ENCODE measurements at places on chromosomes 7 and 10.

- DNase-seq: no peak
Observed at GRCh38 chr7:112160130-112160770, 45.9 kb downstream of the DOCK4 start.

- no peak for DNase-seq
Observed at GRCh38 chr10:50387732-50388073, 136.4 kb upstream of the ASAH2 start.

DNA sequence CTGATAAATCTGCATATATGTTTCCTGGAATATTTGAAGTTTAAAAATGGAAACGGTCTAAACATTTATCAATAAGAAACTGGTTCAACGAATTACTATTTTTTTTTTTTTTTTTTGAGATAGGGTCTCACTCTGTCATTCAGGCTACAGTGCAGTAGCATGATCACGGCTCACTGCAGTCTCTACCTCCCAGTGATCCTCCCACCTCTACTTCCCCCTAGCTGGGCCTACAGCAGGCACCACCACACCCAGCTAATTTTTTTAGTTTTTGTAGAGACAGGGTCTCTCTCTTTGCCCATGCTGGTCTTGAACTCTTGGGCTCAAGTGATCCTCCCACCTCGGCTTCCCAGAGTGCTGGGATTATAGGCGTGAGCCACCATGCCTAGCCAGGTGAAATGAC is 68.3 kb downstream of the UBE2H start:
- DNase-seq: no peak

DNA sequence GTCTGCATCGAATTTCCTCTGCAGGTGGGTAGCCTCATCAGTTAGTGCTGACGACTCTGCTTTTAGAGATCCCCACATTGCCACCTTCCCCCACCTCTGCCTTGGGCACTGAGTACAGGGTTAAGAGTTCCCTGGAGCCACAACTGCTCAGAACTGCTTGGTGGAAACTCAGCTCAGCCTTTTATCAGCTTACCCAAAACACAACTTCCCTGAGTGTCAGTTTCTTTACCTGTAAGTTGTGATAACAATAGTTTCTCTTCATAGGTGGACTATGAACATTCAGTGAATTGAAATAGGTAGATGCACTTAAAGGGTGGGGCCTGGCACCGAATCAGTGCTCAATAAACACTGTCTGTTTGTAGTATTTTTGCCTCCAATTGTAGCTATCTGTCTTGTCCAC is 11.3 kb downstream of the ASB13 start:
- no peak for DNase-seq

GRCh38 chr10:78718032-78718572 is 350.7 kb upstream of the ZMIZ1 start:
- no peak for DNase-seq

GRCh38 chr10:31694929-31695837 is 233.4 kb downstream of the ARHGAP12 start:
- DNase-seq: no peak

- no peak for DNase-seq
Observed at GRCh38 chr10:85791818-85792532, 574.6 kb downstream of the GRID1 start.

DNA sequence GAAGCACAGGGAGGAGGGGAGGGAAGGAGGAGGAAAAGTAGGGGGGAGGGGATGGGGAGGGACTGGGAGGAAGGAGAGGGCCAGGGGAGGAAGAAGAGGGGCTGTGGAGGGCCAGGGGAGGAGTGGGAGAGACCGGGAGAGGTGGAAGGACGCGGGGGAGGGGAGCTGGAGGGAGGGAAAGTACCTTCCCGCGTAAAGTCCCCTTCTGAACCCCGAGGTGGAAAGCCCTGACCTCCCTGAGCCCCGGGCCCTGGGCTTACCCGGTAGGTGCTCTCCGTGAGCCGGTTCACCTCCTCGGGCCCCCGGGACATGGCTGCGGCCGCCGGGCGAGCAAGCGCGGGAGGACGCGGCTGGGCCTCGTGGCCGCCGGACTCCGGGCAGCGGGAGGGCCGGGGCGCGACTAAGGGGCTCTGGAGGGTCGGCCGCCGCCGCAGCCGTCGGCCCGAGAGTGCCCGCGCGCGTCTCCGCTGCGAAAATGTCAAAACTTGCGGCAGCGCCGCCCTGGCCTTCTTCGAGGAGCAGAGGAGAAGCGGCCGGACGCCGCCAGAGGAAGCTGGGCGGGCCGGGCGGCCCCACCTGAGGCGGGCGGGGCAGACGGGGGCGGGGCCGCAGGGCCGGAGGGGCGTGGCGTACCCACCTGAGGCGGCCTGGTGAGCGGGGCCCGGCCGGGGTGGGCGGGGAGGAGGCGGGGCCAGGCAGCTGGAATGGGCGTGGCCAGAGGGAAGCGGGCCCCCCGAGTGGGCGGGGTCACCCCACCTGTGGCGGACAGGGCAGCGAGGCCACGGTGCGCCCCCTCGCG is at the start of gene BAIAP2L1:
TSS of gene BAIAP2L1 (minus strand) at position 549 of the 799 bp plus-strand sequence. CDS start at position 311, 238 bp downstream.
- peak; percentile 47 for DNase-seq

DNA sequence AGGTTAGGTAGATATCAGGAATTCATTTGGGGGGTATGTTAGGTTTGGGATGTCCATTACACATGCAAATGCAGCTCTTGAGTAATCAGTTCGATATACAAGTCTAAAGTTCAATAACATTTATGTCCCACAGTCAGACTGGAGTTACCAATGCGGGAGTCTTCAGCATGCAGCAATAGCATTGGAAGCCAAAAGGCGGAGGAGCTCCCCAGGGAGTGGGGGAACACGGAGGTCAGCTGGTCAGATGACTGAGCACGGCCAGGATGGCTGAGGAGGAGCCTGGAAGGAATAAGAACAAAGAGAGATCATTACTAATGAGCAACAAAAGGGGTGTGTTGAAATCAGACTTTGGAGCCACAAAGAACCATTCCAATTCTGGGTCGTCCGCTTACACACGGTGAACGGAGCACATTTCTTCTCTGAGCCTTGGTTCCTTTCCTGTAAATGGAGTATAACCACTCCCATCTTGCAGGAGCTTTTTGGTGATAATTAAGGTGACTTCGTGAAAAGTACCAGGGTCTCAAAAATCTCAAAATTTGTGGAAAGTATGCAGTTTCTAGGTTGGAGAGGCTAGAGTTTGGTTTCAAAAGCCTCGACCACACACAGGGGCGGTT is 478 bp upstream of the ZNF22 start:
- DNase-seq: no peak

- DNase-seq: no peak
Observed at GRCh38 chr7:14839307-14839706, 63.2 kb downstream of the DGKB start.

GRCh38 chr10:83253011-83253671 is 886.2 kb upstream of the GHITM start:
- no peak for DNase-seq

- DNase-seq: no peak
Observed at GRCh38 chr10:91200314-91201212, 19.9 kb upstream of the PCGF5 start.

GRCh38 chr7:73354821-73355220 is 26.9 kb downstream of the FKBP6 start:
- DNase-seq: no peak

DNA sequence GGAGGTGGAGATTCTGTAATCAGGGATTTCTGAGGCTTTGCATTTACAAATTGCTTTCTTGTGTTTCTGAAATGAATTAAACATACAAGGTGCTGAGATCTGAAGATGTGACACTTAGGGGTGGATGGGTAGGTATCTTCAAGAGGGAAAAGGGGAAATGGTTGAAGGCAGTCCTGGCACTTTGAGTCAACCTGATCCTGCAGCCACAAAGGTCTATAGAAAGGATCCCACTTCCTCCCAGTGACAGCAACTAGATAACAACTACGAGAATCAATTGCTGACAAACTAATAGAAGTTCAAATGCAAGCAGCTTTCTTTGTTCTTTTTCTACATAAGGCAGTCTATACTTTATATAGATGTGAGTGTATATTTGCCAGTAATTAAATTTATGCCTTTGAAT is 553.3 kb downstream of the MDFIC start:
- no peak for DNase-seq

DNA sequence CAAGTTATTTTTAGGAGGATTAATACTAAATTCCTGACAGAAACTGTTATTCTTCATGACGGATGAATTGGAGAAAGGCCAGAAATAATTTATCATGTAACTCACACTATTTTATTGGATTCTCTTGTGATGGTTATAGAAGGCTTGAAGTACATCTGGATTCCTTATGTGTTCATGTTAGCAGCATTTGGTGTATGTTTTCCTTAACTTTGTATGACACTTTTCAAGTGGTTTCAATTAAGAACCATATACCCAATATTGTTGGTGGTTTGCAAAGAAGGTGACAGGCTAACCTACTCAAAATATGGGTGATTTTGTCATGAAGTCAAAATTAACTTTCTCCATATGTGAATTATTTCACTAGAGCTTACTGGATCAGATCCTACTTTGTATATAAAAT is 532.2 kb upstream of the CNTNAP2 start:
- DNase-seq: no peak

DNA sequence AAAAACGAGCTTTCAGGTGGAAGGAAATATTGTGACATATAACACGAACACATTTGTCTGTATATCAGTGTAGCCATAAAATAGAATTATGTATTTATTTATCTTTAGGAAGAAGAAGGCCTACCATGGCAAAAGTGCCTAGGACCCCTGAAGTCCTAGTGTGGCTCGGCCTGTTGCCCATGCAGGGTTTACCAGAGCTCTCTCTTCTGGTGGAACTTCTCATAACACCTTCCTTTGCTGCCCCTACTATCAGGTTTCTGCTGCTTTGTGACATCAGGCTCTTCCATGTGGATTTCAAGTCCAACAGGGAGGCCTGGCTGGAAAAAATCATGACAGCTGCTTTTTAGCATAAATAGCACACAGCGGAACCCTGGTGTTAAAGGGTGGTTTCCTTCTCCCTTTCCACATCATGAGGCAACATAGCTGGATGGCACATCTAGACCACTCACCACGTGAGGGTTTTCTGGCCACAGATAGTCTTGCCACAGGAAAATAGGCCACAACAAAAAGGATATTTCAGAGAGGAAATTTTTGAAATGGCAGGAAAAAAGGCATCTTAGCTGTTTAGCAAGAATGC is 44.8 kb upstream of the ADO start:
- DNase-seq: no peak

DNA sequence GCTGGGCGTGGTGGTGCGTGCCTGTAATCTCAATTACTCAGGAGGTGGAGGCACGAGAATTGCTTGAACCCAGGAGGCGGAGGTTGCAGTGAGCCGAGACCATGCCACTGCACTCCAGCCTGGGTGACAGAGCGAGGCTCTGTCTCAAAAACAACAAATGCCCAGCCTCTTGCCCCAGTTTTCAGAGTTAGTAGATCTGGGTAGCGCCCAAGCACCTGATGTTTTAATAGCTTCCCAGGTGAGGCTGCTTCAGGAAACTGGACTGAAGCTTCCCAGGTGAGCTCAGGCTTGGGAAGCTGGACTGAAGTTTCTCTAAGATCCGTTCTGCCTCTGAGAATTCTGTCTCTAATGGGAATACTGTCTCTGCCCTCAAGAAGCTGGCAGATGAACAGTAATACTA is 12.2 kb downstream of the RPS24 start:
- DNase-seq: no peak

DNA sequence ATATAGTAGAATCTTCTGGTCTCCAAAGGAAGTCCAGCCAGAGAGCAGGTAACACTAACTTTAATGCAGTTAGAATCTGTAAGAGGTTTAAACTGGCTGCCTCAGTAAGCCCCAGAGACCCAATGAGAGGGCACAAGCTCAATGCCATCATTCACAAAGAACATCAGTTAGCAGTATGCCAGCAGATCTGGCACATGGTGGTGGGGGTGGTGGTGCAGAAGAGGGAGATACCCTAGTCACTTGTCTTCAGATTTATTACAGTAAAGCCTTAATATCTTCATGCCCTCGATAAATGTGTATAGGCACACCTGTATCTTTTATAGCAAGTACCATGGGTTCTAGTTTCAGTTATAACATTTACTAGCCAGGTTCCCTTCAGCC is 86.2 kb downstream of the SORBS1 start:
- DNase-seq: no peak

- DNase-seq: no peak
Observed at GRCh38 chr7:77447616-77448015, 31.5 kb upstream of the GSAP start.

DNA sequence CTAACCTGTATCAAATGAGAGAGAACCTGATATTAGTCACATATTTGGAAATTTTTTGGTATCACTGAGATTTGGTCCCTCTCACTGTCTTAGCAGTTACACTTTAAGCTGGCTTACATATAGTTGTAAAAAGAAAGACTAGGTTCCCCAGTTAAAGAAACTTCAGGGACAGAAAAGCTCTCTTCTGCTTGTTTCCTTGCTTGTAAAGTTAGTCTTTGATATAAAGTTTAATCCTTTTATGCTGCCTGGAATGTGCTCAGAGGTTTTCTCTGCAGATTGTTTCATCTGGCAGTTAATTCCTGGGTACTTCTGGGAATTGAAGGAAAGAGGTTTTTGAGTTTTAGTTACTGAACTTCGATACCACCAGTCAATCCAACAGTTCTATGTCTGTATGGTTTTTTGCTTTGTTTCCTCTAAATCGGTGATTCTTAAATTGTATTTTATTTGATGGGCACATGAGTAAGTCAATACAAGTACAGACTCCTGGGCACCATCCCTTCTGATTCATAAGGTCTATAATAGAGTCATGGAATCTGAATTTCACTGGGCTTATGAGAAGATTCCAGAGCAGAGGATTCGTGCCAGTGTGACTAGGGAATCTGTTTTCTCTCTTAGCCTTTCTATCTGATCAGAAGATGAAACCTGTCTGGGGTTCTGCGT is 1080.9 kb upstream of the C7orf33 start:
- no peak for DNase-seq

DNA sequence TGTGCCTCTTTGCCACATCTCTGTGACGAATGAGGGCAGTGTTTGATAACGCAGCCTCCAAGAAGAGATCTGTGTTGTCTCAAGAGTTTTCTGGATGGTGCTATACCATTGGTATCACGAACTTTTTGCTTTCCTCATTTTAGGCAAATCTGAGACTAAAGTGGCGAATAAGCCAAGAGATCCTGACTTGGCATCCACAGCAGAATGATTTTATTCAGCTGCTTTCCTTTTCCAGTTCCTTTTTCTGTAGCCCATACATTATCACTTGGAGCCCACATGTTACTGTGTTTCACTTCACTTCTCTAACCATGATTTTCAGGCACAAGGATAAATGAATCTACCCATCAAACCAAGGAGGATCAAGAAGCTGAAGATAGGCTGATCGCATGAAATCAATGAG is 177.9 kb upstream of the PTN start:
- DNase-seq: no peak

- no peak for DNase-seq
Observed at GRCh38 chr10:15483215-15484075, 112.4 kb upstream of the FAM171A1 start.

Data from activated CD4-positive, CD25-positive, alpha-beta regulatory T cell (primary cell).